ENCODE measurements at places on chromosomes 5 and 9. TPM values are rescaled to one million over a fixed set of nuclear protein-coding genes. Genes with fewer than 3 reads are reported as not detected.
A peak's percentile ranks its signal among the peaks of the same experiment; 100 is the strongest.

GRCh38 chr9:109779711-109780452, at the start of gene PALM2AKAP2:
Gene PALM2AKAP2 (plus strand): TSS chr9:109780198. CDS start chr9:109780489, 291 bp downstream.
- H3K4me3 ChIP-seq, result peak within 1 kb of the TSS; percentile 88
- no peaks in the 10 kb centered on the region for H3K4me1 ChIP-seq
- no peak within 1 kb of the TSS for H3K27ac ChIP-seq
- H3K36me3 ChIP-seq, result no peaks in the 10 kb centered on the region
- H3K27me3 ChIP-seq, result no peaks in the 10 kb centered on the region

DNA sequence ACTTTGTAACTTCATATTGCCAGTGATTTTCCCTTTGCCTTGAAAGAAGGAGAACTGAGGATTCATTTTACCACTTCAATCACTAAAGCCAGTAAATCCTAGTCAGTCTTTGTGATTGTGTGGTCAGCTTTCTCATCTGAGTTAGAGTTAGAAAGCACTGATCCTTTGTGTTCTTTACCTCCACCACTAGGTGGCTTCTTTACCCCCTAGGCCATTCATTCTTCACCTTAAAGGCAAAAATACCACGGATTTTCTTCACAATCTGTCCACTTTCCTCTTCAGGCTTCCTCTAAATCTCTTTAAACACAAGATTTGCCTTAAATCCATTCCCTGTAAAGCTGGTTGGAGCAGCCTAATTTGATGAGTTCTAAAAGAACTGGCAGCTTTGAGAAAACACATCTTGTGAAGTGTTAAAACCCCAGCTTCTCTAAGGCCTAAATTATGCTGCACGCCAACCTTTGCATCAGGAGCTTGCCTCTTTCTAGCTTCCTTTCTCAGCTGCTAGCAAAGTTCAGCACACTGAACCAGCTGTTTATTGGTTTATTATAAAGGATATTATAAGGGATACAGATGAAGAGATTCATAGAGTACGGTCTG, 20.4 kb downstream of the BDP1 start:
- DNase-seq, result peak; percentile 37
- H3K4me1 ChIP-seq, result peaks cover 5% of the 10 kb centered on the region
- H3K36me3 ChIP-seq, result peaks cover 16% of the 10 kb centered on the region
- no peak overlapping the region for H3K27ac ChIP-seq

- H3K4me1 ChIP-seq, result peaks cover 7% of the 10 kb centered on the region
- no peak for DNase-seq
- no peak overlapping the region for H3K27ac ChIP-seq
- no peaks in the 10 kb centered on the region for H3K36me3 ChIP-seq
- no peaks in the 10 kb centered on the region for H3K27me3 ChIP-seq
Measured at GRCh38 chr9:87874304-87874623, 8.4 kb upstream of the SPATA31E1 start.

- H3K4me1 ChIP-seq, result peaks cover 33% of the 10 kb centered on the region
- no peak overlapping the region for H3K27ac ChIP-seq
- H3K27me3 ChIP-seq, result no peaks in the 10 kb centered on the region
- no peak for DNase-seq
- no peaks in the 10 kb centered on the region for H3K36me3 ChIP-seq
Measured at GRCh38 chr5:120684749-120685415, 220.8 kb downstream of the PRR16 start.

DNA sequence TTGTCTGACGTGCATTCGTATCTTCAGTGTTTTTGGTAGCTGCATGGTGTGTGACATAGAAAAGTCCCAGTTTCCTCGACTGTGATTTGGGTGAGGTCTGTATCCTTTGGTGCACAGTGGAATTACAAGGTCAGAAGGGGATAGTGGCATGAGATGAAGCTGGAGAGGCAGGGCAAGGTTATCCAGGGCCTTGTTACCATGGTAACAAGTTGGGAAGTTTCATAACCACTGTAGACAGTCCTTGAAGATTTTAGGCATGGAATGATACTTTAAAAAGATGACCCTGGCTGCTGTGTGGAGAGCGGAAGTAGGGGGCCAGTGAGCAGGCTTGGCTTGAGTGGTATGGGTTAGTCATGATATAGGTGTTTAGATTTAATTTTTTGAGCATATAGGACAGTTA, 11.9 kb downstream of the EHMT1 start:
- DNase-seq, result no peak
- H3K4me3 ChIP-seq, result no peak overlapping the region
- H3K4me1 ChIP-seq, result peaks cover 5% of the 10 kb centered on the region
- no peaks in the 10 kb centered on the region for H3K27me3 ChIP-seq
- no peaks in the 10 kb centered on the region for H3K36me3 ChIP-seq

- peaks cover 26% of the 10 kb centered on the region for H3K27me3 ChIP-seq
- no peaks in the 10 kb centered on the region for H3K36me3 ChIP-seq
- no peak overlapping the region for H3K4me3 ChIP-seq
- H3K4me1 ChIP-seq, result no peaks in the 10 kb centered on the region
- peak; percentile 44 for DNase-seq
- H3K27ac ChIP-seq, result no peak overlapping the region
Measured at GRCh38 chr5:178353461-178353860, 120.9 kb upstream of the PHYKPL start.

- no peak overlapping the region for H3K4me3 ChIP-seq
- peaks cover 40% of the 10 kb centered on the region for H3K4me1 ChIP-seq
- DNase-seq, result no peak
- no peaks in the 10 kb centered on the region for H3K27me3 ChIP-seq
Measured at GRCh38 chr9:127116088-127116726, 6.2 kb downstream of the ANGPTL2 start.

- no peak overlapping the region for H3K27ac ChIP-seq
- DNase-seq, result no peak
- H3K27me3 ChIP-seq, result peaks cover 27% of the 10 kb centered on the region
- H3K4me3 ChIP-seq, result no peak overlapping the region
Measured at GRCh38 chr5:175463641-175464040, 14.7 kb upstream of the SFXN1 start.

DNA sequence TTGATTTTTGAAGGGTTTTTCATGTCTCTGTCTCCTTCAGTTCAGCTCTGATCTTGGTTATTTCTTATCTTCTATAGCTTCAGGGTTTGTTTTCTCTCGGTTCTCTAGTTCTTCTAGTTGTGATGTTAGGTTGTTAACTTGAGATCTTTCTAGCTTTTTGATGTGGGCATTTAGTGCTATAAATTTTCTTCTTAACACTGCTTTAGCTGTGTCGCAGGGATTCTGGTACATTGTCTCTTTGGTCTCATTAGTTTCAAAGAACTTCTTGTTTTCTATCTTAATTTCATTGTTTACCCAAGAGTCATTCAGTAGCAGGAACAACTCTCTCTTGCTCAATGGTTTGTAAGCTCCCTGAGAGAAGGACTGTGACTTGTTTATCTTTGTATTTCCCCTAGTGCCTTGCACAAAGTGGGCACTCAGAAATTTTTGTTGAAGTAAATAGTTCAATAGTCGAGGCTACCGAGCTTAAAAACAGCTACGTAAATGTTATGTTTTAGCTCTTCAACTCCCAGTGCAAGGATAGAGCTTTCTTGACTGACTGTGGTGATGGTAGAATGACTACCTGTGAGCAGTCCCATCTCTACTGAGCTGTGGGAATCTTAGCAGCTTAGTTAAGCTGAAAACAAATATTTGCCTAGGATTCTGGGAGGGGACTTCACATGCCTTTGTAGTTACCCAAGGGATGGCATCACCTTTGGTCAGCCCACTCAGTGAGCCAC, 225.8 kb upstream of the ELL2 start:
- H3K4me3 ChIP-seq, result no peak overlapping the region
- H3K4me1 ChIP-seq, result peaks cover 13% of the 10 kb centered on the region
- H3K27ac ChIP-seq, result peak overlapping the region; percentile 33
- H3K36me3 ChIP-seq, result no peaks in the 10 kb centered on the region

- H3K27me3 ChIP-seq, result no peaks in the 10 kb centered on the region
- H3K36me3 ChIP-seq, result no peaks in the 10 kb centered on the region
- DNase-seq, result no peak
- H3K27ac ChIP-seq, result no peak overlapping the region
- H3K4me1 ChIP-seq, result peaks cover 9% of the 10 kb centered on the region
- H3K4me3 ChIP-seq, result no peak overlapping the region
Measured at GRCh38 chr5:67241326-67241725, 44.7 kb upstream of the CD180 start.

DNA sequence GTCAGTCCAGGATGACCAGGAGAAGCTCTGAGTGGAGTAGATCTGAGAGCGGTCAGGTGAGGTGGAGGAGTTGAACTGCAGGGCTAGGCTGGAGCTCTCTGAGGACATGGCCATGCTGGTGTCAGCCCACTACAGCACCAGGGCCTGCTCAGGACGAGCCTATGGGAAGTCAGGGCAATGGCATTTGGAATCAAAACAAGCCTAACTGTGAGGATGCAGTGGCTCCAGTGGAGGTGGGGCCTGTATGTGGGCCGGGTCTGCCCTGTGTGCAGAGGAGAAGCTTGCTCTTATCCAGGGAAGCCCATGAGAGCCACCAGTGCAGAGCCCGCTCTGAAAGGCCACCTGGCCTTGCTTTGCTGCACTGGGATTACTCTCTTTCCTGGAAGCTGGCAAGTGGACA, 11.1 kb downstream of the CXCL14 start:
- H3K4me3 ChIP-seq, result no peak overlapping the region
- H3K27me3 ChIP-seq, result no peaks in the 10 kb centered on the region
- no peak for DNase-seq
- H3K27ac ChIP-seq, result no peak overlapping the region

DNA sequence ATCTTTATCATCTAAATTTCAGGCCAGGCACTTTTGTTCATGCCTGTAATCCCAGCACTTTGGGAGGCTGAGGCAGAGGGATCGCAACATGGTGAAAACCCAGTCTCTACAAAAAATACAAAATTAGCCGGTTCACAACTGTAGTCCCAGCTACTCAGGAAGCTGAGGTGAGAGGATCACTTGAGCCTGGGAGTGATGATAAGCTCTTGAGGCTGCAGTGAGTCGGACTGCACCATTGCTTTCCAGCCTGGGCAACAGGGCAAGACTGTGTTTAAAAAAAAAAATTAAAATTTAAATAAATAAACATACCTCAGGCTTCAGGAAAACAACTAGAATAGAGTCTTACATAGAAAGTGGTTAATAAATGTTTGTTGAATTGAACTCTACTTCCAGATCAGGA, 147.4 kb downstream of the AGTPBP1 start:
- no peaks in the 10 kb centered on the region for H3K27me3 ChIP-seq
- H3K4me1 ChIP-seq, result no peaks in the 10 kb centered on the region
- no peak overlapping the region for H3K4me3 ChIP-seq
- no peak for DNase-seq
- no peak overlapping the region for H3K27ac ChIP-seq

- DNase-seq, result no peak
- no peak overlapping the region for H3K4me3 ChIP-seq
- no peaks in the 10 kb centered on the region for H3K4me1 ChIP-seq
- H3K27ac ChIP-seq, result no peak overlapping the region
Measured at GRCh38 chr5:1707467-1707866, 92.2 kb downstream of the MRPL36 start.

DNA sequence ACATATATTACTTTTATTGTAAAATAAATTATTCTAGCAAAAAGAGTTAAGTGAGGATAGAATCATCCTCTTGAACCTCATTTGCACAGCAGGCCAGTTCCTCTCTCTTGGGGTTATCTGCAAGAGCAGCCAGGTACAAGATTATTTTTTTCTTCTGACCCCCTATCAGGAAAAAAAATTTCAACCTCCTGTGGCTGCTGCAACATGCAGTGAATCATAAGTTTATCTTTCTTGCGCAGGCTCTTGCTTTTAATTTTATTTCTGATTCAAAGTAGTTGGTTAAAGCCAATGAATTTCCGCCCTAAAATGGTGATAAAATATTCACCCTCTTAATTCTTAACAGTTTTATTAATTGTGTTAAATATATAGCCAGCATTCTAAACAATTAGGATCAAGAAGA, 69.7 kb upstream of the PPP3R2 start:
- H3K27ac ChIP-seq, result no peak overlapping the region
- H3K27me3 ChIP-seq, result no peaks in the 10 kb centered on the region
- H3K36me3 ChIP-seq, result no peaks in the 10 kb centered on the region
- DNase-seq, result no peak

DNA sequence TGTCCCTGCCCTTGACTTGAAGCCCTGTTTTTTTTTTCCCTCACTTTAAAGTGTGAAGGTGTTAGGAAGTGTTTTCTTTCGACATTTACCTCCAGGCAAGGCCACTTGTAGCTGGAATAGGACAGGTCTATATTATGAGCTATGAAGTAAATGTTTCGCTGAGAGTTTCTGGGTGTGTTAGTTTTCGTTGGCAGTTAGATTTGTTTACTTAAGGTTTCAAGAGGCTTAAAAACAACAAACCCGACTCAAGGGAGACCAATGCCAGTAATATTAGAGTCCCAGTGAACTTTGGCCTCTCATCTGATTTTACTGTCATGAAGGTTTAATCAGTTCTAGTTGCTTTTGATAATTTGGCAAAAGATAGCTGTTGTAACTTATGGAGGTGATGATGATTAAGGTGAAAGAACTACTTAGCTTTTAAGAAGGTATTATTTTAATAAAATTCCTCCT, 25.2 kb downstream of the OCLN start:
- H3K27me3 ChIP-seq, result no peaks in the 10 kb centered on the region
- DNase-seq, result peak; percentile 79

DNA sequence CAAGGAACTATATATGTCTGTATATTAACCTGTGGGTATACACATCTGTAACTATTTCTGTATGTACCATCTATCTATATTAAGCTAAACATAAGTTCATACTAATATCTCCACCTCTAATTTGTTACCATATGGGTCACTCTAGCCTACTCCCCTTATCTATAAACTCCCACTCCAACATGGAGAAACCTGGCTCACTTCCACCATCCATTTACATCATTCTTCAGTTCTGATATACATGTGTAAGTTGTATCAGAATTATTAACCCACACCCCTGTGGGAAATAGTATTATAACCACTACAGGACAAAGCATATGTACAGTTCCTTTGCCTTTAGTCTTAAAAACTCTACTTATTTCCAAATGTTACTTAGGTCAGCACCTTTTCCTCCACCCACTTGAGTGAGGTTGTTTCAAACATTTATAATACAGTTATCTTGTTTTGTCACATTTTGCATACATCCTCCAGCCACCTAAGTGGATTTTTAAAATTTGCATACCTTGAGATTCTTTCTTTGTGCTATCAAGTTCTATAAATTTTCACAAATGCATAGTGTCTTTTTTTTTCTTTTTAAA, 10.6 kb downstream of the NDFIP1 start:
- H3K36me3 ChIP-seq, result peaks cover 4% of the 10 kb centered on the region
- DNase-seq, result no peak
- H3K4me1 ChIP-seq, result peaks cover 44% of the 10 kb centered on the region
- no peak overlapping the region for H3K4me3 ChIP-seq

GRCh38 chr9:128882677-128883603, 1.0 kb downstream of the LRRC8A start:
- H3K27me3 ChIP-seq, result no peaks in the 10 kb centered on the region
- DNase-seq, result no peak
- peaks cover 24% of the 10 kb centered on the region for H3K4me1 ChIP-seq
- peak overlapping the region; percentile 100 for H3K4me3 ChIP-seq
- peak overlapping the region; percentile 34 for H3K27ac ChIP-seq

- peaks cover 2% of the 10 kb centered on the region for H3K36me3 ChIP-seq
- H3K27me3 ChIP-seq, result no peaks in the 10 kb centered on the region
- H3K4me3 ChIP-seq, result no peak overlapping the region
- peak; percentile 63 for DNase-seq
- no peak overlapping the region for H3K27ac ChIP-seq
Measured at GRCh38 chr5:67156976-67157583, 39.5 kb downstream of the CD180 start.

GRCh38 chr9:132268725-132269352, 85.9 kb downstream of the SETX start:
- no peak overlapping the region for H3K4me3 ChIP-seq
- peak; percentile 28 for DNase-seq
- peak overlapping the region; percentile 97 for H3K27ac ChIP-seq
- no peaks in the 10 kb centered on the region for H3K27me3 ChIP-seq

NPR3 gene
- 5.8 TPM for total RNA-seq

STC2 gene
- 182 TPM for total RNA-seq

SAP30L gene
- total RNA-seq, result 17.2 TPM

HAVCR1 gene
- not detected for total RNA-seq

SEMA4D gene
- 5.0 TPM for total RNA-seq

AFAP1L1 gene
- total RNA-seq, result 19.6 TPM

ENTPD2 gene
- 0.92 TPM for total RNA-seq

PRKACG gene
- total RNA-seq, result not detected

SPZ1 gene
- not detected for total RNA-seq

FOXD4L3 gene
- not detected for total RNA-seq

AUH gene
- 32.3 TPM for total RNA-seq

Data from PC-3 (cell line).